MM.1S (cell line): ENCODE measurements at places on chromosomes 12 and 14.

- no peak for DNase-seq
Observed at GRCh38 chr14:102945346-102946130, 23.1 kb downstream of the AMN start.

DNA sequence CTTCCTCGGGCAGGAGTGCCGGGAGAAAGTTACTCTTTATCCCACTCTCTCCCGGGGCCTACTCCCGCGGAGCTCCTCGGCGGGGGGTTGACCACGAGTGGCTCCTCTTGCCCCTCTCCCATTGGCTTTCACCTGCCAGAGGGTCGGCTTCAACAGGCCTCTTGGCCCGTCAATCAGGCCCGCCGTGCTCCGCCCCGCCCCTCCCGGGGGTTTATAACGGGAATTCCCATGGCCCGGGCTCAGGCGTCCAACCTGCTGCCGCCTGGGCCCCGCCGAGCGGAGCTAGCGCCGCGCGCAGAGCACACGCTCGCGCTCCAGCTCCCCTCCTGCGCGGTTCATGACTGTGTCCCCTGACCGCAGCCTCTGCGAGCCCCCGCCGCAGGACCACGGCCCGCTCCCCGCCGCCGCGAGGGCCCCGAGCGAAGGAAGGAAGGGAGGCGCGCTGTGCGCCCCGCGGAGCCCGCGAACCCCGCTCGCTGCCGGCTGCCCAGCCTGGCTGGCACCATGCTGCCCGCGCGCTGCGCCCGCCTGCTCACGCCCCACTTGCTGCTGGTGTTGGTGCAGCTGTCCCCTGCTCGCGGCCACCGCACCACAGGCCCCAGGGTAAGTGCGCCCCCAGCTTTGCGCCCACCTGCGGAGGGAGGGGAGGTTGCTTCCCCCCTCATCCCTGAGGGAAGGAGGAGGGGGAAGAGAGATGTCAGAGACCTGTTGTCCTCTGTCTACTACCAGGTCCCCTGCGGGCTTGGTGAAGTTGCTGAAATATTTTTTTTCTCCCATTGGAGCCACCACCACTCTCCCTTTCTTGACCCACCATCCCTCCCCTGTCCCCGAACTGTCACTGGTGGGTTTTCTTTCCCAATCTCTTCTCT lies at the start of gene SMOC1:
SMOC1 (plus strand) TSS at position 242 of the 869 bp plus-strand sequence; CDS start at position 505, 263 bp downstream.
- peak; percentile 80 for DNase-seq

GRCh38 chr12:102962986-102963385 lies 5.5 kb downstream of the ASCL1 start:
- DNase-seq, result no peak

- no peak for DNase-seq
Observed at GRCh38 chr12:104959335-104959841, 1.3 kb upstream of the SLC41A2 start.

- DNase-seq, result no peak
Observed at GRCh38 chr12:1619159-1619558, 9.9 kb upstream of the WNT5B start.

DNA sequence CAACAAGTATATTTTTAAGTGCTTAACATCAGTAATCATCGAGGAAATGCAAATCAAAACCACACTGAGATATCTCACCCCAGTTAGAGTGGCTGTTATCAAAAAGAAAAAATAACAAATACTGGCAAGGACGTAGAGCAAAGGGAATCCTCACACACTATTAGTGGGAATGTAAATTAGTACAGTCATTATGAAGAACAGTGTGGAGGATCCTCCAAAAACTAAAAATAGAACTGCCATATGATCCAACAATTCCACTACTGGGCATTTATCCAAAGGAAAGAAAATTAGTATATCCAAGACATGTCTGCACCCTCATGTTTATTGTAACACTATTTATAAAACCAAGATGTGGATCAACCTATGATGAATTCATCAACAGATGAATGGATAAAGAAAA lies 149.0 kb upstream of the PWP1 start:
- no peak for DNase-seq

DNA sequence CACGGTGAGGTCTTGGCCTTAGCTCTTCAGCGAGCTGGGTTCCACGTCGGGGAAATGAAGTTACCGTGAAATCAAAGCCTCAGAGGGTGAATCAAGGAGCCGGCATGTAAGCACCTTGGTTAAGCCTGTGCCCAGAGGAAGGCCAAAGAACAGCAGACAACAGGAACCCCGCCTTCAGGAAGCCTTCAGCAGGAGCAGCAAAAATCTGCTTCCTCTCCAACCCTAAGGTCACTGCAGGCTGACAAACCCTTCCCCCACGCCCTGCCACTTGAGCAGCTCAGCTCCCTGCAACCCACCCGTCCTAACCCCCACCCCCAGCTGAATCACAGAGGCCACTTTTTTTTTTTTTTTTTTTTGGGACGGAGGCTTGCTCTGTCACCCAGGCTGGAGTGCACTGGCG lies 72.9 kb upstream of the LTA4H start:
- DNase-seq, result no peak

GRCh38 chr12:10574307-10574706 lies 39.1 kb downstream of the MAGOHB start:
- DNase-seq, result no peak

DNA sequence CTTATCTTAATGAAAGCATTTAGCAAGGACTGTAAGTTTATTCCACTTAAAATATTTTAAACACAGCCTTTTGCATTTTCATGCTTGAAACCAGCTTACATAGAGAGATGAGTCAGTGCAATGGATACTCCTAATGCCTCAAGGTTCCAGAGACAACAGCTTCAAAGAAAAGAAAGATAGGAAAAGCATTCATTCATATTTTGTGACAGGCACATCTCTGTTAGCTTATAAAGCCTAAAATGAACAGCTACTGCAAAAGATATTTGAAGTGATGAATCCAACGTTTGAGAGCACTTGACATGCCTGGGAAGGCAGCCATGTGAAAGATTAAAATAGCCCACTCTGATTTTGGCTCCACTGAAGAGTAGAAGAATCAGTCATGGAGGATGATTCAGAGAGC lies 814.5 kb downstream of the RPS29 start:
- no peak for DNase-seq

DNA sequence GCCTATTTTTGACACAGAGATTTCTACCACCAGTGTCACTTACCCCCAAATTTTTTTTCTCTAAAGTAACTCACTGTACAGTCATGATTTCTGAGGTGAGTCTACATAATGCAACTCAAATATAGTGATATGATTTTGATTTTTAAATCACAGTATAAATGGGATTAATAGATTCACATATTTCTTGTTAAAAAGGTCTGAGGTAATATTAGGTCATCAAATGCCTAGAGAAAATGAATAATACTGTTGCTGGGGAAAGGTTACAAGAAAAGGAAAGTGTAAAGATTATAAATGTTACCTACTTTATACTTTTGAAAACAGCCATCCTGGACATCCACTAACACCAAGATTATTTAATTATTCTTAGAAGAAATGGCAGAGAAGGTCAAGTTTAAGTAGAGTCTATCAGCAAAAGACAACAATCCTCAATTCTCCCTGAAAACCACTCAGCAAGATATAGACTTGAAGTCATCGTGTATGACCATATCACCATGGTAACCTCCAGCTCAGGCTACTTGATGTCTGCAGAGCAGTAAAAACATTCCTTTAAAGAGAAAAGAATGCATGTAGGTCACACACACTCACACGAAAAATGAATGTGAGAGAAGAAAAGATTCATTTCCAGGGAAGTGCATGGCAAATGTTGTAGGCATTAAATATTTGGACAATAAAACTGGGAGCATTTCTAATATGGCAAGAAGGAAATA lies 58.7 kb downstream of the CCDC59 start:
- no peak for DNase-seq

DNA sequence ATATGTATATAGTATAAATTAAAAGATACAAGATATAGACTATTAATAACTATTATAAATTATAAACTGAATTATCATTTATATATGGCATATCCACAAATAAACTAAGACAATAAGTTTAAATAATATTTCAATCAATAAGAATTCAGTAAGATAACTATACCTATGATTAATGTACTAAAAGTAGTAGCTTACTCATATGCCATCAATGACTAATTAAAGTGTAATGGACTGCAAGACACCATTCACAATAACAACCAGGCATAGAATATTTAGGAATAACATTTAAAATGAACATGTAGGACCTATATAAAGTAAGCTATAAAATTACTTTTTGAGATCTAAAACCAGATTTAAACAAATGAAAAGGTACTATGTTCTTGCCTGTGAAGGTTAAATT lies 18.8 kb downstream of the KCNC2 start:
- DNase-seq, result no peak

- no peak for DNase-seq
Observed at GRCh38 chr14:105938055-105938863, 411.9 kb downstream of the TMEM121 start.

- DNase-seq, result peak; percentile 79
Observed at GRCh38 chr12:78229591-78230101, 399.0 kb downstream of the NAV3 start.

GRCh38 chr14:23570806-23571483 lies 3.4 kb upstream of the AP1G2 start:
- no peak for DNase-seq

DNA sequence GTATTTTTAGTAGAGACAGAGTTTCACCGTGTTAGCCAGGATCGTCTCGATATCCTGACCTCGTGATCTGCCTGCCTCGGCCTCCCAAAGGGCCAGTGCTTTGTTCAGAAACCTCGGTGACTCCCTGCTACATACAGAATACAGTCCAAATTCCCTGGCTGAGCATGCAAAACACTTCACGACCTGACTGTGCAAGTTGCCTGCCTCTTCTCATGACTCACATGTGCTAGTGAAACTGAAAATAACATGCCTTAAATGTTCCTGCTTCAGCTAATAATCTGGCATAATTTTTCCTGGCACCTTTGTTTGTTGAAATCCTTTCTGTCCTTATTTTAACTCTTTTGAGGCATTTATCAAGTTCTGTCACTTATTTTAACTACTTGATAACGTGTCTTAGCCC lies 8.2 kb downstream of the DMAC2L start:
- peak; percentile 52 for DNase-seq

GRCh38 chr12:78778339-78778738 lies 86.2 kb upstream of the SYT1 start:
- no peak for DNase-seq

- no peak for DNase-seq
Observed at GRCh38 chr14:20035449-20035848, 389 bp downstream of the OR4K13 start.

DNA sequence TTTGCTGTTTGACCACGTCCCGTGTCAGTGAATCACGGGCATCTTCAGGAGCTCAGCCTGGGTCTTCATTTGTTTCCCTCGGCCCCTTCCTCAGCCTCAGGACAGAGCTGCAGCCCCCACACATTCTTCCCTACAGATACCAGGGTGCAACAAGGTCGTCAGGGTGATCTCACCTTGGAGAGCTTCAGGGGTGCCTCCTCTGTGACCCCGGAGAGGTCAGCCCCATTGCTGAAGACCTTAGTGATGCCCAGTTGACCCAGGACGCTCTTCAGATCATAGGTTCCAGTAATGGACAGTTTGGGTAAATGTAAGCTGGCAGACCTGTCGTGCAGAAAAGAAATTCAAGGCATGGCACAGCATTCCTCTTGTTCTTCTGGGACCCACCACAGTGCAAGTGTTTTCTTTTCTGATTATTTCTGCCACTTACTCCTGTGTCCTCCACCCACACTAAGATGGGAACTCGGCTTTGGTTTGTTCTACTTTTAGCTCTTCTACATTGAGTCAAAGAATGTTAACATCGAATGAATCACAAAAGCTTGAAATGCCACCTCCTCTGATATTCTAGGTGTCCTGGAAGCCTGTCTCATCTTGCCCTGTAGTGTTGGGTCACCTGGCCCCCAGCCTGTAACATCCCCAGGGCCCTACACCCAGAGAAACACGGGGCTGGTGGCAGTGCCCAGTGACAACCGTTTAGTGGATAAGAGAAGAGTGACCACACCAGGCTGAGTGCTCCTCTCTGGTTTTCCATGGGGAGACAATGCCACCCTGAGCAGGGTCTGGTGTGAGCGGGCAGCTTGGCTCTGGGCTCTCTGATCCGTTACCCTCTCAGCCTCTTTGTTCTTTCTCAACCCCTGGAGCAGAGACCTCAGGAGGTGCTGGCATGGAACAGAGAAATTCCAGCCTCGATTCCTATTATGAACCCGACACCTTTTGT lies 8.8 kb downstream of the SERPINA1 start:
- no peak for DNase-seq

- no peak for DNase-seq
Observed at GRCh38 chr12:89651192-89651591, 57.4 kb downstream of the ATP2B1 start.

DNA sequence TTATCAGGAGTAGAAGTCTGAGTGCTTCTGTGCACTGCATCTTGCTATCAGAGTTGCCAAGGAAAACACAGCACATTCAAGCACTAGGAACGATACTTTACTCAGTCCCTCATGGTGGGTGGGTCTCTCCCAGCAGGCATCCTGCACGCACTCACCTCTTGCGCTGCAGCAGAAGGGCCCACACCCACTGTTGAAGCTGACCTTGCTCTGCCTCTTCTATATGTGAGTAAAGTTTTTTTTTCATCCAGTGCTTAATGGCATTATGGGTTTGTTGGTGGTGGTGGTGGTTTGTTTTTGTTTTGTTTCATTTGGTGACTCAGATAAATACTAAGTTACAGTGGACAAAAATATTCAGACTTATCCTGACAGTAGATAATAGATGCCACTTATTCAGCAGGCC lies 348.5 kb downstream of the EGLN3 start:
- no peak for DNase-seq

- DNase-seq, result no peak
Observed at GRCh38 chr14:104395276-104395675, 184.3 kb upstream of the C14orf180 start.

- DNase-seq, result no peak
Observed at GRCh38 chr14:64463195-64463594, 2.1 kb upstream of the AKAP5 start.

- DNase-seq, result peak; percentile 78
Observed at GRCh38 chr12:62817556-62818271, 117.2 kb downstream of the PPM1H start.

GRCh38 chr14:92040431-92041051 lies 682 bp upstream of the TRIP11 start:
- peak; percentile 58 for DNase-seq

GRCh38 chr12:68236421-68237059 lies 10.9 kb upstream of the IL26 start:
- peak; percentile 83 for DNase-seq

- no peak for DNase-seq
Observed at GRCh38 chr14:21539189-21539940, 13.2 kb upstream of the SALL2 start.

GRCh38 chr12:56521209-56521589 lies 421 bp upstream of the RBMS2 start:
- DNase-seq, result no peak

DNA sequence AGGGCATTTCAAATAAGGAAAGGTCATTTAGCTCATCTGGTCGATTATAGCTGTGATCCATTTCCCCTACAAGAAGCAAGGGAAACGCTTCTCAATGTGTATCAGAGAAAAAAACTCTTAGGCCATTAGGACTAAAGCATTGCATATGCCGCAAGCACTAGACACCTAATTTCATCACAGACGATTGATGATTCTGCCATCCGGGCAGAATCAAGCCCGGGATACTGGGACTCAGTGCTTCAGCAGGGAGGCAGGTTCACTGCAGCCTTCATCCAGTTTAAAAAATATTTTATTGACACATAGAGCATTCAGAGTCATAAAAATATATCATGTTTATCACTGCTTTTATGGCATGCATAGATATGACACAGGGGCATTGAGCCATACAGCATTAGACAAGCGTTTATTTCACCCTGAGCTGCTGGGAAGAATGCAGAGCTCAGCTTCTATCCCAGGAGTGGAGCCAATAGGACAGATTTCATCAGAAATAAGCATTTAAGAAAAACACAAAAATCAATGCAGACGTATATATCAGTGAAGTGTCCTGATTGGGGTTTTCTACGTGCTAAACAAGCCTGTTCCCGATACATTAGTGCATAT lies 806.9 kb downstream of the GALC start:
- DNase-seq, result no peak

GRCh38 chr14:104879201-104879982 lies 14.3 kb downstream of the CEP170B start:
- DNase-seq, result no peak
